ENCODE measurements at places on chromosomes 5 and 9.

DNA sequence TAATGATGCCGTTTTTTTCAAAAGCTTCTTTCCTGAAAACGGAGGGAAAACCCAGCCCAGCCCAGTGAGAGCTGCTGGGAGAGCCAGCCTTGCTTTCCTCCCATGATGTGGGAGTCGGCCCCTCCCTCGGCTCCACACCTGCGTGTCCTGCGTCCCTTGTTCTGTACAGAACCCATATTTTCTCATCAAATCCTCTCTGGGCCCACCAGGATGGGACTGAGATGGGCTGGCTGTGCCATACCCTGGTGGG is 8.9 kb downstream of the FLT4 start:
- DNase-seq = no peak

GRCh38 chr5:2196416-2196815 is 313.7 kb upstream of the IRX4 start:
- no peak for DNase-seq

GRCh38 chr5:110718311-110718710 is 8.2 kb downstream of the TMEM232 start:
- DNase-seq = peak; percentile 49

- DNase-seq = no peak
Measured at GRCh38 chr5:42547894-42548293, 124.7 kb downstream of the GHR start.

GRCh38 chr5:134510970-134511795 is 14.3 kb upstream of the JADE2 start:
- DNase-seq = peak; percentile 63

GRCh38 chr5:90877049-90877448 is 318.5 kb downstream of the ADGRV1 start:
- no peak for DNase-seq
